ENCODE measurements at places on chromosomes 1 and 21.

GRCh38 chr1:1610796-1611195 is 4.5 kb upstream of the MIB2 start:
- DNase-seq: no peak

GRCh38 chr1:194341587-194341986 is 1155.2 kb upstream of the B3GALT2 start:
- DNase-seq: no peak

- DNase-seq: peak; percentile 18
These were observed 597.9 kb upstream of the ADAMTS5 start for GRCh38 chr21:27564684-27565301.

DNA sequence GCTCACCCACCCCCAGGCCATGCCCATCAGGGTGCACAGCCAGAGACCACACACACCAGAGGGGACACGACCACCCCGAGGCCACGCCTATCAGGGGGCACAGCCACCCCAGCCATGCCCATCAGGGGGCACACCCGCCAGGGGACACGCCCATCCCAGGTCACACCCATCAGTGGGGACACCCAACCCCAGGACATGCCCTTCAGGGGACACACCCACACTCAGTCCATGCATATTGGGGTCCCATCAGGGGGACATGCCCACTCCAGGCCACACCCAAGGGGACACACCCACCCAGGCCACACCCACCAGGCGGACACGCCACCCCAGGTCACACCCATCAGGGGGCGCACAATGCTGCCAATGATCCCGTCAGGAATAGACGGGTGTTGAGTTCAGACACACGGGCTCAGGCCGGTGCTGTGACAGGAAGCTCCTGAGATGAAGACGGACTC is 20.7 kb downstream of the MCM3AP start:
- DNase-seq: no peak

DNA sequence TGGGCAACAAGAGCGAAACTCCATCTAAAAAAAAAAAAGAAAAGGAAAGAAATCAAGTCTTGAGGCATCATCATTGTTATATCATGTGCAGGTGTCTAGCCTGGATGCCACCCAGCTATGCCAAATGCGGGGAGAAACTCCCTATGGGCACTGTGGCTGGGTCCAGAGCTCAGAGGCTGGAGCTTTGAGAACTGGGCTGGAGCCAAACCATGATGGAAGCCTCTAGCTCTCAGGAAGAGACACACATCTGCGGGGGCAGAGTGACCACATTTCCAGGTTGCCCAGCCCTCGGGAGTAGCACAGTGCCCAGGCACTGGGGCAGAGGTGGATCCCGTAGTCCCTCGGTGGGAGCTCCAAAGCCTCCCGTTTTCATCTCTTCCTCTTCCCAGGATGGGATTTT is 58.9 kb downstream of the COL18A1 start:
- DNase-seq: no peak

- no peak for DNase-seq
These were observed 14.2 kb upstream of the TMEM125 start for GRCh38 chr1:43255438-43256210.

GRCh38 chr1:27596986-27597385 is 7.0 kb downstream of the AHDC1 start:
- DNase-seq: no peak

DNA sequence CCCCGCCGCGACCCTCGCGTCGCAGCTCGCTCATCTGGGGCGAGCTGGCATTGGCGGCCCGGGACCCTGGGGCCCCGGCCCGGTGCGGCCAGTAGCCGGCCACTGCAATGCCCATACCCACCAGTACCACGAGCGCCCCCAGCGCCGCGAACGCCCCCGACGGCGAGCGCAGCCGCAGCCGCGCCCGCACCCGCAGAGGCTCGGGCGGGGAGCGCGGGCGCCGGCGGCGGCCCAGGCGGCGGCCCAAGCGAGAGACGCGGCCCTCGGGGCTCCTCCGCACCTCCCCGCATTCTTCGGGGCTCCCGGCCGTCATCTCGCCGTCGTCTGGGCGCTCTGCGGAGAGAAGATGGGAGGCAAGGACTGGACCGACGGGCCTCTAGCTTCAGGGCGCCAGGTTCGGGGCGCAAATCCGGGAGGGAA is 2.2 kb downstream of the TMEM200B start:
- no peak for DNase-seq

- no peak for DNase-seq
These were observed 163.5 kb upstream of the RUNX1 start for GRCh38 chr21:35212393-35213127.

DNA sequence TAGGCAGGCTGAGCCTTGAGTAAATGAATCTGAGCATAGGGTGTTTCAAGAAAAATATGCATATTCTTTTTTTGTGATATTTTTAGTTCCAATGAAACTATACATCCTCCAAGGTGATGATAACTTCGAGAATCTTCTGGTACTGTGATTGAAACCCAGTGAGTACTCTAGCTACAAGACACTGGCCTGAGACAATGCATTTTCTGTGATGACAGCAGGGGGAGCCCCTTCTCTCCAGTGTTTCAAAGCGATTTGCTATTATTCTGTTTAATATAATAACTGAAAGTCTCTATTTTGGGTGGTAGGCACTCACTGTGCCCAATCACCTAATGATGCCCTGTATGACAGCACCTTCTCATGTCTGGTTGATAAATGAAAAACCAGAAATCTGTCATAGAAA is 12.1 kb downstream of the IRF2BP2 start:
- DNase-seq: no peak

DNA sequence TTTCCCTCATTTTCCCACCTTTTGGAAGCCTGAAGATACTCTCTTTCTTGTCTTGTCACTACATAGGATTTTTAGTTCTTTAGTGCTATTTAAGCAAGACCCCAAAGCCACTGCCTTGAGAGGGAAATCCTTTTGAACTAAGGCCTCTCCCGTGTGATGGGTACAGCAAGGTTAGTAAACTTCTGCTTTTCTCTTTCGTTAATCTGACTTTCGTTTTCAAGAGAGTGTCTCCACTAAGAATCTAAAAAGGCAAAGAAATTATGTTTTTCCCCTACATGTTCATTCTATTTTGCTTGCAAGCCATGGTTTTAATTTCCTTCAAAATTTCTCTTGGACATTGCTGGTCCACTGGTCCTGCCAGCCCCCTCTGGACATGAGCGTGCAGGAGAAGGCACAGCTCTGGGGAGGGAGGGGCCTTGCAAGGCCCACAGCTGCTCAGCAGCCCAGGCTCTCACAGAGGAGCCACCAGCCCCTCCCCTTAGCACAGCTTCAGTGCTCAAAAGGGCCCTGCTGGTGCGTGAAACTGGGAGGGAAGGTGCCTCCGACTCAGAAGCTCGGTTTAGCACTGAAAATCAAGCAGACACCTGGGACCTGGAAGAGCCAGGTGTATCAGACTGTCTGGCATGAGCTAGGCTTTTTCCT is 210.9 kb upstream of the GALNT2 start:
- peak; percentile 40 for DNase-seq

- no peak for DNase-seq
These were observed 24.3 kb upstream of the CLSTN1 start for GRCh38 chr1:9848022-9848421.

DNA sequence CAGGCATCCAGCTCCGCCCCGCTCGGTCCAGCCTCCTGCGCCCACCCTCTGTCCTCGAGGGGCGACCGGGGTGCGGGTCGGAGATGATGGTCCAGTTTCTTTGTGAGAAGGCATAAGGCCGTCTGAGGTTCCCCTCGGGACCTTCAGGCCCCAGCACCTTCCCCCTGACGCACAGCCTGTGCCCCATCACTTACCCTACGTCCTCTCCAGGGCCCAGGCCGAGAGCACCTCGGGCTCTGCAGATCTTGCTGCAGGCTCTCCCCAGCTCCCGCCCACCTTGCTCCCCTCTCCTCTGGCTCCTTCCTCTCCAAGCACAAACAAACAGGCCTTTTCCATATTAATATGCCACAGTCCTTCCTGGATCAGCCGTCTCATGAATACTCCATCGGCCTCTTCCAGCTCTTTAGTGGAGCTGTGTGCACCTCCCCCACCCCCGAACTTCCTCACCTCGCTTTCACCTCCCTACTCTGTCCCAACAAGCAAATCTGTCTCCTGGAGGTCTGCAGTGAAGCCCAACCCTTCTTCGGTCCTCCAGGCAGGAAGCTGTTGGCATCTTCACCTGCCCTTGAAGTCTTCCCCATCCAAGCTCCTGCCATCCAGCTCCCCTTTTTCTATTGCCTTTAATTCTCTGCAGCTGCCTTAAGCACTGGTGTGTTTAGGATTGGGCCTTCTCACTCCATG is 448 bp upstream of the COL9A2 start:
- DNase-seq: no peak

GRCh38 chr1:189530162-189530561 is 947.5 kb downstream of the BRINP3 start:
- DNase-seq: no peak

- DNase-seq: no peak
These were observed 423.3 kb upstream of the ADGRL2 start for GRCh38 chr1:81377406-81377805.

GRCh38 chr1:211153932-211154331 is 20.0 kb upstream of the KCNH1 start:
- no peak for DNase-seq
